ENCODE measurements at places on chromosomes 12 and 14.

GRCh38 chr12:4275870-4276301 is 2.3 kb downstream of the CCND2 start:
- no peak for DNase-seq

DNA sequence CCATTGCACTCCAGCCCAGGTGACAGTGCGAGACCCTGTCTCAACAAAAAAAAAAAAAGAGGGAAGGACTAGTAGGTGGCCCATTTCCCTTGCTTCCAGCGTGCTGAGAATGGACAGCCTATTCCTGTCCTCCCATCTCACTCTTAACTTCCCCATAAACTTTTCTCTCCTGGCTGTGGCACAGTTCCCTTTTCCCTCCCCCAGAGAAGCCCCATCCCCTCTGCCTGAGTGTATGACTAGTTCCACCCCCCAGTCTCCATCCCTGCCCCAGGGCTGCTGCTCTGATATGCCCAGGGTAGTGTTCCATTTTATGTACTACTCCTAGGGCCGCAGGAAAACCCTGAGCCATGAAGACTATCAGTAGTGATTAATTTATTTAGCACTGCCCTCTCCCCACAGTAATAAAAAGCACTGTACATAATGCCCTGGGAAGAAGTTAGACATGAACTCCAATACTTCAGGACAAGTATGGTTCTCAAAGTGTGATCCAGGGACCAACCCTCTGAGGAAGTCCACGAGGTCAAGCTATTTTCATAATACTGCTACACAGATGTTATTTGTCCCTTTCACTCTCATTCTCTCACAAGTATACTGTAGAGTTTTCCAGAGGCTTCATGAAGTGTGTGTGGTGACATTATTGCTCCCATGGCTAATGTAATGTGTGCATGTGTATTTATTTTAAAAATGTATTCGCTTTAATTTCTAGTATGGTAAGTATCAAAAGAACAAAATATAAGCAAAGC is 11.5 kb upstream of the CHD4 start:
- no peak for DNase-seq

DNA sequence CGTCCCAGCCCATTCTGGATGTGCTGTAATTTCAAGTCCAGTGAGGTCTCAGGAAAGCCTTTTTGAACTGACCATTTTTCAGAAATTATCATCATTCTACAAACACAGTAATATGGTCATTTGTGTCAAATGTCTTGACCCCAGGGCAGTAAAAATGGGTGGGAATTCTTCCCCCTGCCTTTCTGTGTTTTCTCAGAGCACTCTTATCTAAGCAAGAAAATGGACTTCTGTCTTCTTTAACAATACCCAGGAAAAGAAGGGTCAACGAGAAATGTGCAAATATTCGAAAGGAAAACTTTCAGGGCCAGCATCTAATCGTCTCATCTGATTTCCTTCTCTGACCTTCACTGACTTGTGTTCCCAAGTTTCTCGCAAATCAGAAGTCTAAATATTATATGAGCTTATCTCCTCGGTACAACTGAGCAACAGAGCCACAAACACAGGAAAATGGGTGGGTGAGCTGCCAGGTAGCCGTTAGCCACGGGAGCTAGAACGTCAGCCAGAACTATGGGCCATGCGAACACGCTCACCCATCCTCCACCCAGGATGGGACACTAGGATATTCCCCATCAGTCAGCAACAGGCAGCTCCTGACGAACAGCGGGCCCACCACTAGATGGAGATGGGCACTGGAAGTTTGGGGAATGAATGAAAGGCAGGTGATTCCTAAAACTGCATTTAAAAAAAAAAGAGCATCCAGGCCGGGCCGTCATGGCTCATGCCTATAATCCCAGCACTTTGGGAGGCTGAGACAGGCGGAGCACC is 57.1 kb downstream of the VWF start:
- no peak for DNase-seq

GRCh38 chr12:51632623-51633022 is 41.6 kb downstream of the SCN8A start:
- no peak for DNase-seq

- no peak for DNase-seq
Observed at GRCh38 chr12:52243856-52244614, 11.0 kb downstream of the KRT7 start.

GRCh38 chr12:6773590-6774351 is 1.5 kb downstream of the LAG3 start:
- DNase-seq: no peak

- no peak for DNase-seq
Observed at GRCh38 chr12:14853961-14854360, 10.6 kb upstream of the ART4 start.

DNA sequence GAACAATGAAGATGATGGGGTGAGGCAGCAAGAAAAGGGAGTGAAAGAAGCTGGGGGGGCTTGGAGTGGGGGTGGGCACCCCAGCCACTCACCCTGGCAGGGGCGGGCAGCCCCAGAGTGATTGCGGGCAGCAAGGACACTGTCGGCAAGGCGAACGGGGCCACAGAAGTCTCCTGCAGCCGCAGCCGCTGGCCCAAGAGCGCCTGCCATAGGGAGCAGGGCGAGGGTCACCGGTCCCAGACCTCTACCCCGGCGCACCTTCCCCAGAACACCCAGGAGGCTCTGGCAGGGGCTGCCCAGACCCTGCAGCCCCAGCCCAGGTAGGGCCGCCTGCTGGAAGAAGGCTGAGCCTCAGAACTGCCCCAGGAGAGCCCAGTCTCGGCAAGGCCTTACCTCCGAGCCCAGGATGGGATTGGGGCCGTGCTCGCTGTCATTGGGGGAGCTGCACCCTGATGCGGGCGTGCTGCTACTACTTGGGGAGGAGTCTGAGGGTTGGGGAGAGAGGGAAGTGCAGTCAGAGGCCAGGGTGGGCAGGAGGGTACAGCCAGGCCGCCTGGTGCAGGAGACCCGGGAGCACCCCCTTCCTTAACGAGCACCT is 22.9 kb downstream of the SLC48A1 start:
- DNase-seq: no peak

DNA sequence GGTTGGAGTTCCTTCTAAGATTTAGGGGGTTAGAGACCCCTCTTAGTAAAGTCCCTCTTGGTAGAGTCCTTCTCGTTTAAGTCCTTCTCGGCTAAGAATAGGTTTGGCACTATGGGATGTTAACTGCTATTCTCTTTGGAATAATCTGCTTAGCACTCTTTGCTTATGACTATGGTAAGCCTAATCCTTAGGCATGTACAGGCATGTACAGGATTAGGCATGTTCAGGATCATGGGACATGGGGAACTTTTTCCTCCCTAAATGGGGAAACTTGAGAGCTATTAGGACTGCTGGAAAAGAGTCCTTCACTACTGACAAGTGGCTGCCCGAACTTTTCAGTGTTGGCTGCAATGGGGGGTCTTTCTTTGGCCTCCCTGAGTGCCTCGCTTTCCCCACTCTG is 193.3 kb downstream of the TMEM117 start:
- no peak for DNase-seq

- no peak for DNase-seq
Observed at GRCh38 chr12:71460318-71460717, 20.7 kb downstream of the LGR5 start.

- no peak for DNase-seq
Observed at GRCh38 chr12:89762498-89763170, 54.0 kb upstream of the ATP2B1 start.

- no peak for DNase-seq
Observed at GRCh38 chr12:109088818-109089217, 4.5 kb downstream of the ALKBH2 start.
